Mesothelial cell of epicardium (in vitro differentiated cells): ENCODE measurements at places on chromosomes 3 and 15. TPM values are rescaled to one million over a fixed set of nuclear protein-coding genes. Genes with fewer than 3 reads are reported as not detected.

The BCHE gene
- 3.8 to 6.4 TPM (median 4.6 TPM) in 3 replicates for total RNA-seq

The STRA6 gene
- 101 to 114 TPM (median 111 TPM) in 3 replicates for total RNA-seq

The MUC20 gene
- 8.7 to 11.7 TPM (median 9.4 TPM) in 3 replicates for total RNA-seq

The SEMA5B gene
- total RNA-seq = 0.20 to 0.51 TPM (median 0.27 TPM) in 3 replicates

The ACTL6A gene
- 43.5 to 45.2 TPM (median 44.2 TPM) in 3 replicates for total RNA-seq

The GOLGA8G gene
- not detected in 3 replicates for total RNA-seq

The ZNF502 gene
- not detected in 3 replicates for total RNA-seq

The CAMKV gene
- total RNA-seq = 0.14 to 0.58 TPM in 2 of 3 replicates, not detected in the other

The TPRG1 gene
- total RNA-seq = 1.9 to 3.3 TPM (median 2.4 TPM) in 3 replicates

The CCDC12 gene
- total RNA-seq = 49.7 to 52.4 TPM (median 50.5 TPM) in 3 replicates

The CHRNA7 gene
- total RNA-seq = 2.2 to 3.0 TPM (median 2.9 TPM) in 3 replicates

The DOCK3 gene
- total RNA-seq = 21.0 to 21.6 TPM (median 21.4 TPM) in 3 replicates

The HCN4 gene
- total RNA-seq = 0.63 to 0.71 TPM (median 0.69 TPM) in 3 replicates

The SCN11A gene
- total RNA-seq = 1.6 to 1.9 TPM (median 1.6 TPM) in 3 replicates

The FETUB gene
- total RNA-seq = not detected in 3 replicates
